Vagina (tissue), 2 donors: ENCODE measurements at places on chromosomes 2 and 18.

DNA sequence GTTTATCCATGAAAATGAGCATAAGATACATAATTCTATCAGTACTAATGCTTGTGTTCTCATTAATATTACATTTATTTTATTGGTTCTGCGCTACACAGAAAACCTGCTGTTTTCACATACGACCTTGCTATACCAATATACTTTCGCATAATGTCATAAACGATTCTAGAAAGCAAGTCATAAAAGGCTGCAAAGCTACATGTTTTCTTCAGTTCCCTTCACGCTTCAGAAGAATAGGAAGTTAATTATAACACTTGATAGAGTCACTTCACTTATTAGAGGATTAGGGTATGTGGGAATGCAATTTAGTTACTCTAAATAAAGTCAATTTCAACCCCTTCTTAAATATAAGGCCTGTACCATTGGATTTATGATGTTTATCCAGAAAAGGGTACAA, 29.0 kb downstream of the PSME4 start:
- H3K4me1 ChIP-seq, result peaks cover 6% of the 10 kb centered on the region
- no peaks in the 10 kb centered on the region for H3K36me3 ChIP-seq
- DNase-seq, result no peak
- H3K4me3 ChIP-seq, result no peak overlapping the region

GRCh38 chr2:241000831-241001321, 2.5 kb downstream of the SNED1 start:
- H3K36me3 ChIP-seq, result no peaks in the 10 kb centered on the region
- no peak overlapping the region for H3K27ac ChIP-seq
- no peak for DNase-seq
- H3K4me1 ChIP-seq, result peaks cover 47% of the 10 kb centered on the region

GRCh38 chr2:178234648-178235047, 40.3 kb downstream of the OSBPL6 start:
- H3K36me3 ChIP-seq, result no peaks in the 10 kb centered on the region
- H3K4me1 ChIP-seq, result no peaks in the 10 kb centered on the region

DNA sequence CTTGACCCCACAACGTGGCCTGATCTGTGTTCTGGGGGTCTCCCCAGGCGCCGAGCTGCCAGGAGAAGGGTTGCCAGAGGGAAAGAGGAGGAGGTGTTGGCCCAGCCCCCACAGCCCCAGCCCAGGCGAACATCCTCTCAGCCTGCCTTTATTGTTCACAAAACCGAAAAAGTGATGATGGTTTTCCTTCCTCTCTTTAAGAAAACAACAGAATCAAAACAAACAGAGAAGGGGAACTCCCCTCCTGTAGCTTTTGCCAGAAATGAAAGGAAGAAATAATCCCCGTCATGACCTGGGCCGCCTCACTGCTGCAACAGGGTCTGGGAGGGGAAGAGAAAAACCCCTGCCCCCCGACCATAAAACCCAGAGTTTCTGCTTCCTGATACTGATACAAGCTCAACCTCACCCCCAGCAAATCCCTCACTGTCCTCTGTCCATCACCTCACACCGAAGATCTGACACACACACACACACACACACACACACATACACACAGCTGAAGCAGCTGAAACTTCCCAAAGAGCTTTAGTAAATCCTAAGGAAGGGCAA, 52.0 kb downstream of the ZFP36L2 start:
- peak overlapping the region; percentile 56 for H3K27ac ChIP-seq
- no peak for DNase-seq
- H3K36me3 ChIP-seq, result no peaks in the 10 kb centered on the region
- no peak overlapping the region for H3K4me3 ChIP-seq
- H3K4me1 ChIP-seq, result peaks cover 32% of the 10 kb centered on the region
- H3K27me3 ChIP-seq, result no peaks in the 10 kb centered on the region

- H3K36me3 ChIP-seq, result no peaks in the 10 kb centered on the region
- H3K4me1 ChIP-seq, result no peaks in the 10 kb centered on the region
- H3K27ac ChIP-seq, result no peak overlapping the region
- no peak overlapping the region for H3K4me3 ChIP-seq
These were observed 20.0 kb downstream of the MAIP1 start for GRCh38 chr2:199975273-199975895.

DNA sequence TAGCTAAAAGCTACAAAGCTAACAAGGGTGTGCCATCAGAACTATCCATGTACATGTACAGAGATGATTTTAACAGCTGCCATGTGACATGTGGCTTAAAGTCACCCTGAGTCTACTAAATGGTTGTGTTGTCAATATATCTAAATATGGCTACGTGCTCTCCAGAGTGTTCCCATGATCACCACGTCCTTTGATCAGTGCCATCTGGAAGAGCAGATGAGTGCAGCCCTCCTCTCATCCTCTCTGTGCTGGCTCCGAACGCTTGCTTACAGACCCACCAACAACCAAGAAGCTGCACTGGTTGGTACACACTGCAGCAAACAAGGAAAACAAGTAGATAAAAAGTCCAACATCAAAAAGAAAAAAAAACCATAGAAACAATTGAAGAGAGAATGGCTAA, 88.6 kb upstream of the NARS1 start:
- no peaks in the 10 kb centered on the region for H3K36me3 ChIP-seq
- H3K4me1 ChIP-seq, result peaks cover 29% of the 10 kb centered on the region
- H3K27me3 ChIP-seq, result no peaks in the 10 kb centered on the region

GRCh38 chr2:186883666-186884065, 34.7 kb upstream of the ZSWIM2 start:
- H3K4me1 ChIP-seq, result no peaks in the 10 kb centered on the region
- no peak overlapping the region for H3K27ac ChIP-seq
- DNase-seq, result no peak
- no peak overlapping the region for H3K4me3 ChIP-seq
- no peaks in the 10 kb centered on the region for H3K27me3 ChIP-seq

DNA sequence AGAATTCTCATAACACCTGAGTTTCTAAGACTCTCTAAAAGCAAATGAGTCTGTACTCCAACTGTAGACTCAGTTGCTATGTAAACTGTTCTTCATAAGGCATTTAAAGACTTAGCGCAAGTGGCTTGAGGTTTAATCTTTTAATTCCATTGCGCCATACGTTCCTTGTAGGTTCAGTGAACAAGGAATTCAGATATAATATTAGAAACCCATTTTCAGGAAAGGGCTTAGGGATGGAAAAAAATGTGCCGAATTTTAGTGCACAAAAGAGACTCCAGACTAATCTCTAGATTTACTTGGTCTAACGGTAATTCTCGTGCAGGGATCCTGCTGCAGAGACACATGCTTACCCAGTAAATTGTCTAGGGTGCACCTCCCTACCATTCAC, 268.9 kb upstream of the TANK start:
- H3K36me3 ChIP-seq, result no peaks in the 10 kb centered on the region
- no peak overlapping the region for H3K4me3 ChIP-seq
- no peak for DNase-seq

DNA sequence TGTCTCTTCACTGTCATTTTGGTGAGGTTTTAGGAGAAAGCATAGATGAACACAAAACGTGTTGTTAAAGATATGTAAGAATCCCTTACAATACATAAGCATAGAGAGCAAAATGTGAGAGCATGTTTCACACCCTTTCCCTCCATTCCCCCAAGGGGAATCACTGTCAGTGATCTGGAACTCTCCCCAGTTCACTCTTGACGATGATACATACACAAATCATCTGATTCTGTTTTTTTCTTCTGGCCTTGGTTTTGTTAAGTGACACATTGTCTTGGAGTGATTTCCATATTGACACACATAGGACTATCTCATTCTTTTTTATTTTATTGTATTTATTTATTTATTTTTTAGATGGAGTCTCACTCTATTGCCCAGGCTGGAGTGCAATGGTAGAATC, 53.7 kb upstream of the TANC1 start:
- H3K4me3 ChIP-seq, result no peak overlapping the region
- no peak for DNase-seq
- no peaks in the 10 kb centered on the region for H3K27me3 ChIP-seq
- H3K36me3 ChIP-seq, result no peaks in the 10 kb centered on the region
- H3K4me1 ChIP-seq, result no peaks in the 10 kb centered on the region
- H3K27ac ChIP-seq, result no peak overlapping the region

DNA sequence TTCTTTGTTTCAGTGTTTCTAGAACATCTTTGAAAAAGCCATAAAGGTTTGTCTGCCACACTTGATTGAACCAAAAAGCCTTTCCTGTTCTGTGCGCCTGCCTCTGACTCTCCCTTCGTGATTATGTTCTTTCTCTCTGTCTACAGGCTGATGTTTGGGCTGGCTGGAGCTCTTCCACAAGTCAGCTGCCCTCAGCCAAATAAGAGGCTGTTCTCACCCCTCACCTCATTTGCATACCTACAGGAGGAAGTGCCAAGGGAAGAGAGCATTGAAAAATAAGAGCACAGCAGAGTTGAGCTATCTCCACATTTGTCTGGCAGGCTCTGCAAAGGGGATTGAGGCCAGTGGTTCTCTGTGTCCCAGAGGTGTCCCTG, 15.8 kb downstream of the INPP5D start:
- no peak overlapping the region for H3K4me3 ChIP-seq
- H3K27me3 ChIP-seq, result no peaks in the 10 kb centered on the region
- no peak for DNase-seq

DNA sequence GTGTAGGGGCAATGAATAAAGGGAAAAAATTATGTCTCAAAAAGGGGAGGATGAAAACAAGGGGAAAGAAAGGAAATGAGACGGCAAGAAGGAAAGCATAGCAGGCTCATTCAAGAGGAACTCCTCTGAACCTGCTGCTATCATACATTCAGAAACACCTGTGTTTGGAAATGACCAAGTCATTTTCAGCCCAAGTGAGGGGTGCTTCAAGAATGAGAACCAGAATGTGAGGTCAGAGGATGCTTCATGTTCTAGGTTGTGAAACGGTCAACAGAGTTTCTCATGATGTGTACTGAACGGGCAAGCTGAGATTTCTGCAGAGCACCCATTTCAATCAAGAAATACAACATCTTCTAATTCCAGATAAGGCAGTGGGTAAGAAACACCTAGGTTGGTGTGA, 1367.2 kb upstream of the CELF4 start:
- H3K4me3 ChIP-seq, result no peak overlapping the region
- no peak for DNase-seq
- H3K36me3 ChIP-seq, result no peaks in the 10 kb centered on the region

DNA sequence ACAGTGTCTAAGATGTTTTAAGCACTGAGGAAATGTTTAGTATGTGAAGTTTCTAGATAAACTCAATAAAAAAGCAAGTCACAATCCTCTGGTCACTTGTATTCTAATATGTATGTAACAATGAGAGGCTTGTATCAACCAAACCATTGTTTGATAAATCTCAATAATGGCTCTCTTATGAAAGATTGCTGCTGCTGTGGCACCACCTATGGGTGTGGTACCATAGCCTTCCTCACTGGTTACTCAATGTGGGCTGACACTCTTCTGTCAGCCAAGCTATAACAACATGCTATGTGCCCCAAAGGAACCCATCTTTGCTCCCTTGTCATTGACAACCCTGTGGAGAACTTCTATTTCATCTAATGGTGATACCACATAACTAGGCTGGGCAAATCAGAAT, 12.6 kb upstream of the RAB1A start:
- H3K36me3 ChIP-seq, result no peaks in the 10 kb centered on the region
- H3K27ac ChIP-seq, result no peak overlapping the region
- H3K4me3 ChIP-seq, result no peak overlapping the region
- H3K4me1 ChIP-seq, result no peaks in the 10 kb centered on the region
- no peaks in the 10 kb centered on the region for H3K27me3 ChIP-seq

DNA sequence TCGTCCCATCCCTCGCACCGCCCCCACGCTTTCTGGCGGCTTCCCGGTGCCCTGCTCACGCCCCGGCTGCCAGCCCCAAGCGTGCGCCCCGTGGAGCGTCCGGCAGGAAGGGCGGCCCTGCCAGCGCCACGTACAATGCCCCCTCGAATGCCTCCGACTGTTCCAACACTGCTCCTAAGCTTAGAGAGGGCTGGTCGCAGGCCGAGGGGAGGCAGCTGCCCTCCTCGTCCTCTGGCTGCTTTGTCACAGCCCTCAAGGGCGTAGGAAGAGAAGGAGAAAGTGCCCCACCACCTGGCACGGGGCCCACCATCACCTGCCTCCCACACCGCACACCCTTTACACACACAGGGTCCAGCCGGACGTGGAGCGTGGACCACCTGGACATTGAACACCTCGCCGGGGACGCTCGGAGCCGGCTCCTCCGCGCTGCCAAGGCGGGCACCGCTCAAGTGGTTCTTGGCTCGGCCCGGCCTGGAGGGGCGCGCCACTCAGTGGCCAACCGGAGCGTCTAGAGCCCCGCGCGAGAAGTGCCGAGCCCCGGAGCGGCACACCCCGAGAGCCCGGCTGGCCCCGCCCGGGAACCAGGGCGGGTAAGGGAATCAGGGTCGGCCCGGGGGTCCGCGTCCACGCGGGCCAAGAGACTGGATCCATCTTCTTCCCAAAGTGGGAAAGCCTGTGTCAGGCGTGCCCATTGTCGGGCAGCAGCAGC, 830 bp downstream of the DNER start:
- H3K36me3 ChIP-seq, result no peaks in the 10 kb centered on the region
- peaks cover 4% of the 10 kb centered on the region for H3K27me3 ChIP-seq
- no peak overlapping the region for H3K27ac ChIP-seq
- peak overlapping the region; percentile 39 for H3K4me3 ChIP-seq
- peaks cover 20% of the 10 kb centered on the region for H3K4me1 ChIP-seq
- DNase-seq, result no peak

DNA sequence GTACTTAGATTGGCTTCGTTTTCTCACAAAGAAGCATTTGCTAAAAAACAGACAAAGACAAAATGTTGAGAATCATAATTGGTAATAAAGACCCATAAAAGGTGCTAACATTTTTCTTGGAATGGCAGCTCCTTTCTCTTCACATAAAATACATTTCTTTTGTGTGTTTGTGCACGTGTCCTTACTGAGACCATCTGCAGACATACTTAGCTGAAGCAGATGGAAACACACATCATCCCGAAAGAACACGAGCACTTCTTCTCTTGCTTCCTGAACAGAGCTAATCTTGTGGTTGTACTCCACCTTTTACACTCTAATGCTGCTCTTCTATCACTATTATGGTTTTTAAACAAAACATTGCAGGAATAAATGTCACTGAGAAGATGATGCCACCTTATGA, 142.5 kb downstream of the SPHKAP start:
- no peaks in the 10 kb centered on the region for H3K4me1 ChIP-seq
- H3K4me3 ChIP-seq, result no peak overlapping the region
- no peak for DNase-seq
- H3K27me3 ChIP-seq, result no peaks in the 10 kb centered on the region

- no peaks in the 10 kb centered on the region for H3K36me3 ChIP-seq
- peak overlapping the region; percentile 84 for H3K27ac ChIP-seq
- H3K27me3 ChIP-seq, result no peaks in the 10 kb centered on the region
- DNase-seq, result no peak
These were observed 60.2 kb downstream of the TMEM247 start for GRCh38 chr2:46539327-46540276.

DNA sequence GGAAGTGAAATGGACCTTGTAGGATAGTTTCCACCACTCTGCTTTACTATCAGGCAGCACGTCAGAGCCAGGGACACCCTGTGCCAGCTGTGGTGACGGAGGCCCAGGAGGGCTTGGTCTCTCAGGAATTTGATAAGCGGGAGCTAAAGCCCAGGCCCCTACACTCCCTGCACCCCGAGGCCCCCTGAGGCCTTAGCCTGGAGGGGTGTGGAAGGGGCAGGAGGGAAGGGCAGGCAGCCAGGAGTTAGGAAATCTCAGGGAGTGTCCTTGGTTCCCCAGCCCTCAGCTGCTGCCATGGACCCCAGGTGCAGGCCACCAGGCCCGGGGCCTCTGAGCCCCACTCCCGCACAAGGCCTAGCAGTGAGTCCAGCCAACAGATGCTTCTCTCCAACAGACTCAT, 38.2 kb downstream of the PDIA6 start:
- DNase-seq, result no peak
- no peaks in the 10 kb centered on the region for H3K36me3 ChIP-seq
- H3K4me1 ChIP-seq, result peaks cover 17% of the 10 kb centered on the region
